ENCODE measurements at places on chromosomes 4 and X. TPM values are rescaled to one million over a fixed set of nuclear protein-coding genes. Genes with fewer than 3 reads are reported as not detected.

DNA sequence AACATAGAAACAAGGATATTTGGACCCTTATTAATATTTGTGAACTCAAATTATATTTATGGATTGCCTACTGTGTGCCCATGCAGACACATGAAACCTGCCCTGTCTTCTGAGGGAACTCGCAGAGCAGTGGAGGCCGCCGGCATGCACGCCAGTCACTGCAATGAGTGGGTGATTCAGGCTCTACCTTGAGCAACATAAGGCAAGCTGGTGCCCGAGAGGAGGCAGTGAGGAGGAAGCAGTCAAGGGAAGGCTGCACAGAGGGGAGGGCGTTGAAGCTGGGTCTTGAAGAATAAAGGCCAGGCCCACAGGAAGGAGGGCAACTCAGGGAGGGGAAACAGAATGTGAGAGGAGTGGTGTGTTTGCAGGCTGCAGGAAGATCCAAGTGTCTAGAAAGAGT is 52.8 kb downstream of the PPEF2 start:
- no peak for DNase-seq

- no peak for DNase-seq
These were observed 95.1 kb upstream of the STIM2 start for GRCh38 chr4:26765515-26765914.

GRCh38 chrX:152926923-152927322 is 29.1 kb downstream of the ZNF185 start:
- no peak for DNase-seq

The PF4V1 gene
- total RNA-seq, result not detected

GRCh38 chr4:140816806-140817510 is 60.8 kb upstream of the TBC1D9 start:
- DNase-seq, result no peak

DNA sequence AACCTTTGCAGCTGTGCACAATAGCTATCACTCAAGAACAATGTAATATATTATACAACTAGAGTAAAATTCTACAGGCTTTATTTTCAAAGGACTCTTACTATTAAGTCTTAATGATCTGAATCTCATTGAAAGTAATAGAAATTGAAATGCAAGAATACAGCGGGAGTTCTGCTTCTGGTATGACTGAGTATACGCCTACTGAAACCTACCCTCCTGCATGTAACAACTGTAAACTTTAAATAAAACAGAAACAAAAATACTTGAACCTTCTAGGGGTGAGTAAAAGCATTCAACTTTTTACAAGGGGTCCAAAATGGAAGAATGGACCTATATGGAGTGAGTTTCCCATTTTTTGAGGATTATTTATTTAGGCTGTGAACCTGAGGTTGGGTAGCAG is 13.5 kb downstream of the DCHS2 start:
- DNase-seq, result no peak

The FUNDC1 gene
- total RNA-seq, result 2.8 TPM

DNA sequence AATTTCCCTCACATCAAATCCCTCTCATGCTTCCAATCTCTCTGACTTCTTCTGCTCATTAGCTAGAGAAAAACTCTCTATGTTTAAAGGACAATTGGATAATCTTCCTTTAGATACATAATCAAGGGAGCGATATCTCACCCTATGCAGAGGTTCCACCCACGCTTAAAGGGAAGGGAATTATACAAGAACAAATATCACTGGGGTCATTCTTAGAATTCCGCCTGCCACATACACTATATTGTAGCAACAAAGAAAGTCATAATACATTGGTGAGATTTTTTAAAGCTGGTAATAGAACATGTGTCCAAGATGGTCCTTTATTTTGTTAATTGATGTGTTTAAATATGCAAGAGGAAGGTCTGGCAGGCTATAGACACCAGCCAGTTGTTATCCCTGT is 31.5 kb downstream of the NKX6-1 start:
- no peak for DNase-seq

Data from left lobe of liver (tissue), 2 donors.